ENCODE measurements at places on chromosomes 2 and 18.
A peak's percentile ranks its signal among the peaks of the same experiment; 100 is the strongest.

DNA sequence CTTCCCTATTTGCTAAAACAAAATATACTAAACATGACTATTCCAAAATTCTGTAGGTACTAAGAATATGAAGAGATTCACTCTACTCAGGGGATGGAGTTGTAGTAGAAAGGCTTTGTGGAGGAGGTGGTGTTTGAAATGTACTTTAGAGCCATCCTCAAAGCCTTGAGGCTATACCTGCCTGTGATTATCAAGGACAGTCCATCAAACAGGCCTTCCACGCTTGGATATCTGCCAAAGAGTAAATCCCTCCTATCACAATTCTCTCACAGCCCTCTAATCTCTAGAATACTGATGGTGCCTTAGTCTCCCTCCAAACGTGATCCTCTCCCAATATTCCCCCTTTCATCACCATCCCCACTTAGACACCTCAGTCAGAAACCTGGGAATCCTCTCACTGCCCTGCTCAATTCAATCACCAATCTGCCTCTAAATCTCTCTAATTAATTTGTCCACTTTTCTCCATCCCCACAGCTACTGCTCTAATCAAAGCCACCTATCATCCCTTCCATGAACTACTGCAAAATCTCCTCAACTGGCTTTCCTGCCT is 13.1 kb downstream of the SOS1 start:
- DNase-seq, result no peak

DNA sequence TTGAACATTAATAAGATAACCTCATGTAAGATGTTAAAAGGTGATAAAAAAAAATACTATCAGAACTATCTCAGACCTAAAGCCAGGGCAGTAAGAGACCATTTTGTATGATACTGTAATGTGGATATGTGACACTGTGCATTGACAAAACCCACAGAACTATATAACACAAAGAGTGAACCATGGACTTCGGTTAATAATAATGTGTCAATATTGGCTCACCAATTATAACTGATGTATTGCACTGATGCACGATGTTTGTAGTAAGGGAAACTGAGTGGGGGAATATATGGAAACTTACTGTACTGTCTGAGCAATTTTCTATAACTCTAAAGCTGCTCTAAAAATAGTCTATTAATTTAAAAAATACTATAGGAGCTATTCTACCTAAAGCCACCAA is 40.7 kb upstream of the PARD3B start:
- DNase-seq, result no peak

GRCh38 chr2:24471662-24472061 is 19.4 kb upstream of the NCOA1 start:
- no peak for DNase-seq

DNA sequence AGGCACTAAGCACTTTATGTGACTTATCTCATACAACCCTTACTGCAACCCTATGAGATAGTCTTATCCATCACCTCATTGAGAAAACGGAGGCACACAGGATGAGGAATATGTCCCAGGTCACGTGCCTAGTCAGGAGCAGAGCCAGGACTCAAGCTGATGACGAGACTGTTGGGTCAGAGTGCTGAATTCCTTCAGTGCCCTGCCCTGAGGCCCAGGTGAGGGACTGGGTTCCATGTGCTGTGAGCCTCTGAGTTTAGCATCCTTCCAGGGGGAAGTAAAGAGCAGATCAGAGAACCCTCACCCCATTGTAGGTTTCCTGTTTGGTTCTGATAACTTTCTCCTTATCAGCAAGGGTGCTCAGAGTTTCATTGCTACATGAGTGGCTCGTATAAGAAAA is 11.7 kb upstream of the EDAR start:
- DNase-seq, result no peak

DNA sequence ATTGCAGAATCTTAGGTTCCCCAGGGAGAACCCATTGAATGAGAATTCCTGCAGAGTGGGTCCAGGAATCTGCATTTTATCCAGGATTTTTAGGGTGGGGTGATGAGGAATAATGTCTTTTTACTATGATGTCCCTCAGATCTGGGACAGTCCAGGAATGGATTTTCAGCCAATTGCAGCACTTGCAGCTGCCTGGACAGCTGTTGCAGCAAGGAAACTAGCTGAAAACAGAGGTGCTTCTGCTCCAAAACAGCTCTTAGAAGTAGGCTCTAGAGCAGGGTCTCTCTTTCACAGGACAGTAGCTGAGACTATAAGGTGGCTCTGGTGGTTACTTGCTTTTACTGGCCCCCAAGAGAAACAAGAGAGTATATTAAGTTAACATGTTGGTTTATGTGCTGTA is 9.1 kb downstream of the GLI2 start:
- no peak for DNase-seq

- no peak for DNase-seq
These were observed 117.2 kb downstream of the COL6A3 start for GRCh38 chr2:237296756-237297155.

DNA sequence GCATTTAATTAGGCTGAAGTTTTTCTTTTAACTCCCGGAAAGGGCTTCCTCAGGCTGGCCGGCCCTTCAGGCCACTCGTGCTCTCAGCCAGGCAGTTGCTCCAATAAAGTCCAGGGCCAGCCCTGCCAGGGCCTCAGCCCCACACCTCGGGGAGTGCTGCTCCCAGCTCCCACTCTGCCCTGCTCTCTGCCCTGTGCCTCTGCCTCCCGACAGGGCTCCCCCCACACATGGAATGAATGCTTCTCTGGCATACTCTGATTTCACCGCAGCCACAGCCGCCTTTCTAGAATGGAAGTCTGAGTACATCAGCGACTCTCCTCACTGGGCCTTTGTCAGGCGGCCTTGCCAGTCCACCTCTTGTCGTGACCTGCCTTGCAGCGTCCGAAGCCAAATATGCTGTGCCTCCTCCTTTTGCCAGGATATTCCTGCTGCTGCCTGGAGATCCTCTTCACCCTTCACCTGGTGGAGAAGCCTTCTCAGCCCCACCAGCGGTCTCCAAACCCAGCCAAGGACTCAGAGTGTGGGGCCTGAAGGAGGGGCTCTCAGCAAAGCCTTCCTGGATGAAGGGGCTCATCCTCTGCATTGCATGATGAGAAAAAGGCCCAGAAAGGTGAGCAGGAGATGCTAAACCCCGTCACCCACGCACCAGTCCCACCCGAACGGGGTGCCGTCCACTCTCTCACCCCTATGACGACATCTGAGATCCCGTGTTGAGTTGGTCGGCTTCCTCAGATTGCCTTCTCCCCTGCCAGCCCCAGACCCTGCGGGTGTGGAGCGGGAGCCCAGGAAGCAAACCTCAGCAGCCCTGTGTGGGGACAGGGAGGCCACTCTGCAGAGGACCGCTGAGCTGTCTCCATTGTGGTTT is 472.7 kb upstream of the HS6ST1 start:
- no peak for DNase-seq

- DNase-seq, result no peak
These were observed 37.2 kb upstream of the CDH19 start for GRCh38 chr18:66641056-66641455.

DNA sequence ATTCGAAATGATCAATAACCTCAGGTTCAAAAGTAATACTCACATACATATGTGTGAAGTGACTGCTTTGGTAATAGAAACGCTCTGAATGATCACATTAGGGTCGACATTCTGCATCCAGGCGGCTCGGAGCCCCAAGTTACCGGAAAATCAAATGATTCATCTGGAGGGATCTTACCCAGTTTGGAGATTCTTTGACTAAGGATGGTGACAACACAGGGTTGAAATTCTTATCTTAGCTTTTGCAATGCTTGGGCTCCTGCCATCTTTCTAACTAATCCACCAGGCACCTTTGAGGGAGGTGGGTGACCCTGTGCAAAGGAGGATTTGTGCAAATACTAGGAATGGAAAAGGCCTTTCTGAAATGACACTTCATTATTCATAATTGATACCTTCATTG is 10.8 kb downstream of the GBX2 start:
- DNase-seq, result no peak

DNA sequence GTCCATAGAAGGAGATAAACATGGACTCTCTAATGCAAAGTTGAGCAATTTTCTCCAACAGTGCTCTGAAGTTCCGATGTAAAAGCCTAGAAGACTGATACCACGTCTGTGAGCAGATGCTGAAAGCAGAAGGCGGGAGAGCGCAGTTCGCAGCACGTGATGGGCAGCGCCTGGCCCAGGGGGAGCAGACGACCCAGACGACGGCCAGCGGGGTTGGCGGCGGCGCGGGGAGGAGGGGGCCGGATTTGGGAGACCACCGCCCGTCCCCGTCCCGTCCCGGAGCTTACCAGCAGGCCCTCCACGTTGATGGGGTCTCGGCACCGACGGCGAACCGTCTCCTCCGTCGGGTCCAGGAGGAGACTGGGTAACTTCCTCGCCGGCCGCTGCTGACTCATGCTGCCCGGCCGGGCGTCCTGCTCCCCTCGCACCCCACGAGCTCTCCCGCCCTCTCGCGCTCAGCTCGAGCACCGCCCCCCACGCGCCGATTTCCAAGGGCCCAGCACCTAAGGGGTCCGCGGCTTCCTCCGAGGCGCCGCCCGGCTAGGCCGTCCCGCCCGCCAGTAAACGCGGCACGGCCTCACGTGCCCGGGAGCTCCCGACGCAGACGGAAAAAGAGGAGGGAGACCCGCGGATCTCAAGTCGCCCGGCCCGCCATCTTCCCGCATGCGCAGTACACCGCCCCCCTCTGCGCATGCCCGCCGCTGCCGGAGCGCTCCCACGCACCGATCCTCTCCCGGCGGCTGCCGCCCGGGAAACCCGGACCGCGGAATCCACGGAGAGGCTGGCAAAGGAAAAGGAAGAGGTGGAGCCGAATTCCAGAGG is at the start of gene E2F6:
TSS of gene E2F6 (minus strand) at position 677 of the 822 bp plus-strand sequence. CDS start at position 395, 282 bp downstream.
- DNase-seq, result peak; percentile 76

DNA sequence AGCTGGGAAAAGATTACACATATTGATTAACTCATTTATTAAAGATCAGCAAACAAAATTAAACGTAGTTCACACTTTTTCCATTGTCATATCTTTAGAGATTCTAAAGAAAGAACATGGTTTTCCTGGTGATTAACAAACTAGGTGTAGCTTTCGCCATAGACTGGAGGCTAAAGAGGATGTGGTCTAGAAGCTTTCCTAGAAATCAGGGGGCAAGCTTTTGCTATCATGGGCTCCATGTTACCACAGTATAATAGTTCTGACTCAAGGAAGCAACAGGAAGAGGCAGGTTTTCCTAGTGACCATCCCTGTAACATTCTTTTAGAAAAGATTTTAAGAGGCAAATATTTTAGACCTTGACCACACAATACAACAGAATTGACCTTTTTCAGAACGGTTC is 232.7 kb downstream of the METTL4 start:
- DNase-seq, result no peak

- DNase-seq, result no peak
These were observed 30.4 kb downstream of the MTERF4 start for GRCh38 chr2:241071677-241072111.

DNA sequence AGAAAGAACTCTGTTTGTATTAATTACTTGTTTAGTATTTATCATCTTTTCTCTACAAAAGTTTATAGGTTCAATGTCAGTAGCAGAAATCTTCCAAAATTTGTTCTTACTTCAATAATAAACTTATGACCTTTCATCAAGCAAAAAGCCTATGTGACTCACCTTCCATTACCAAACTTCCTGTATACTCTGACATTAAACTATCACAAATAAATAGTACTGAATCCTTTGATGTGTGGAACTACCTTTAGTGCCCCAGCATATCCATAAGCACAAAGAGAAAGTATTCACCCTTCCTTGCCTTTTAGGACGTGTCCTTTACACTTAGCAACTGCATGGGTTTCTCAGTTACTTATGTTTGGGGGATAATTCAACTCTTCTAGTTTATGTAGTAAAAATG is 166.0 kb downstream of the EHBP1 start:
- no peak for DNase-seq

GRCh38 chr2:222504191-222504590 is 79.8 kb downstream of the SGPP2 start:
- DNase-seq, result no peak

DNA sequence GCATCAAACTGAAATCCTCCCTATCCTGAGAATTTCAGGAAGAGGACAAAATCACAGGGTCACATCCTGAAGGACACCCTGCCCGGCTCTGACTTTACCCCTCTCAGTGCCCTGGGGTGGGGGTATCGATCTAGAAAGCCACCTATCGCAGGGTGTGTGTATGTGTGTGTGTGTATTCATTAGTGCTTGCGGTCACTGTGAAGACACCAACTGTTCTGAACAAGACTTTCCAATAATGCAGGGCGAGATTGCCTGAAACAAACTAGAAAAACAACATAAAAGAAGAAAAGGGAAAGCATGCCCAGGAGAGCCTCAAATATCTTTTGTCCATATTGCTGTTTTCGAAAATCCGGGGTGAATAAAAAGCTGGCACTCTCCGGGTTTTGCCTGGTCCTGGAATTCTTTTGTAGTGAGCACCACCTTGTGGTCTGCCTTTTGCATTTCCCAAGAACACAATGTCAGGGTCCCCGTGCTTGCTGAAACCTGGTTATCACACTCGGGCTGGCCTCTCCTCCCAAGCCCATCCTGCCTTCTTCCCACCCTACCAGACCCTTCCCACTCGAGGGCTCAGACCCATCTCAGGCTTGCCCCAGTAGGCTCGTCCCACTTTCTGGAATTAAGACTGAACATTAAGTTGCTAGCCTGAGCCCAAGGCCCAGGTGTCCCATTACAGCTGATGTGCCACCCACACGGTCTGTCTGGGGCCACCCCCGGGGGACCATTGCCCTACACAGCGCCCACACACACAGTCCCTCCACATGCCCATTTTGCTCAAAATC is 25.0 kb upstream of the COPS8 start:
- DNase-seq, result no peak

DNA sequence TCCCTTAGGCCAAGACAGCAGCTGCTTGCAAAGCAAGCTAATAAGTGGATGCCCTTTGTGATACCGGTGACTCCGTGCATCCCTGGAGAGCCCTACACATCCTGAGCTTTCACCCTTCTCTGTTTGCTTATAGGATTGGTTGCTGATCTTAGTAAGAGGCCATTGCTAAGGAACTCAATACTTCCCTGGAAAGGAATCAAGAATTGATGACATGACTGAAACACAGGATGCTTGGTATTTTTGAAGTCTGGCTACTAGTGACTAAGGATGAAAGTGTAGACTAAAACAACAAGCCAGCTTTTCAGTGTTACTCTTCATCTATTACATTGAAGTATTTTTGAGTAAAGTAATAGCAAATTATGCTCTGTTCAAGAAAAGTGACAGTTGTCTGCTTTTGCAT is 123.0 kb upstream of the SERPINE2 start:
- no peak for DNase-seq

GRCh38 chr2:9174771-9175437 is 31.7 kb upstream of the ASAP2 start:
- DNase-seq, result no peak

DNA sequence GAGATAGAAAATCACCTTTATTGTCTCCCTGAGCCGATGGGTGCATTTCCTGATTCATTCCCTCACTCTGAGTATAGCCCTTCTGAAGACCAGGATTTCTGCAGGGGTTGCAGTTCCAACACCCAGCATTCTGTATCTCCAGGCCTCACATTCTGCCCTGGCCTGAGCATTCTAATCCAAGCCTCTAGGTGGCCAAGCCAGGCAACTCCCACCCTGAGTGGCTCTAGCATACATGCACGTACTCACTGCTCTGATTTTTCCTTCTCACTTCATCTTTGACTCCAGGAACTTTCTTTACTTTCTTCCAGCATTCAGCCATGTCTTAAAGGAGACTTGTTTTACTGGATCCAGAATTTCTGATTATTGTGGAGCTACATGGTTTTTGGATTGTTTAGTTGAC is 100.7 kb upstream of the STK39 start:
- no peak for DNase-seq

GRCh38 chr18:34942276-34942675 is 98.9 kb upstream of the MAPRE2 start:
- DNase-seq, result no peak

All from CD4-positive, alpha-beta T cell (primary cell).